ENCODE measurements at places on chromosomes 12 and 14.
A peak's percentile ranks its signal among the peaks of the same experiment; 100 is the strongest.

DNA sequence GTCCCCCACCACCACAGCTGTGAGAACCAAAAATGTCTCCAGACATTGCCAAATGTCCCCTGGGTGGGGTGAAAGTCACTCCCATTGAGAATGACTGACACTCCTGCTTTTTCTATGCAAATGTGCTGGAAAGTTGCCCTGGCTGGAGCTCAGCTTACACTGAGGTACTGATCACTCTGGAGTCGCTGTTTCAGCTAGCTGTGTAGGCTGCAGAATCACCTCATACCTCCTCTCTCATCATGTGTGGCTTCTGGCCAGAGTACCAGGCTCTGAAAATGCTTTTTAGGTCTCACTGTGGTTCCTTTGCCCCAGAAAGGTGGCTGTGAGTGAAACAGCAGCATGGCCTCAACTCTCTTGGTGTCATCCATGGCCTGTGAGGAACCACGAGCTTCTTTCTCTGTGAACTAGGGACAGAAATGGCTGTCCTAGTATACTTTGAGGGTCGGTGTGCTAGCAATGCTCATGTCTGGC is 414.4 kb downstream of the DPF3 start:
- DNase-seq = no peak

- DNase-seq = peak; percentile 37
These were observed 1.6 kb upstream of the CDKN1B start for GRCh38 chr12:12715459-12716150.

GRCh38 chr12:112252184-112252583 is 126.8 kb downstream of the TRAFD1 start:
- no peak for DNase-seq

GRCh38 chr12:113136128-113136989 is 798 bp upstream of the RASAL1 start:
- peak; percentile 51 for DNase-seq

- no peak for DNase-seq
These were observed 104.8 kb downstream of the DUSP6 start for GRCh38 chr12:89247541-89247942.

DNA sequence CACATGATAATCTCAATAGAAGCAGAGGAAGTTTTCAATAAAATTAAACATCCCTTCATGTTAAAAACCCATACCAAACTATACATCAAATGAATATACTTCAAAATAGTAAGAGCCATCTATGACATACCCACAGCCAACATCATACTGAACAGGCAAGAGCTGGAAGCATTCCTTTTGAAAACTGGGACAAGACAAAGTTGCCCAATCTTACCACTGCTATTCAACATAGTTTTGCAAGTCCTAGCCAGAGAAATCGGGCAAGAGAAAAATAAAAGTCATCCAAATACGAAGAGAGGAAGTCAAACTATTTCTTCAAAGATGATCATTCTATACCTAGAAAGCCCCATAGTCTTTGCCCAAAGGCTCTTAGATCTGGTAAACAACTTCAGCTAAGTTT is 454.7 kb upstream of the PRICKLE1 start:
- no peak for DNase-seq

DNA sequence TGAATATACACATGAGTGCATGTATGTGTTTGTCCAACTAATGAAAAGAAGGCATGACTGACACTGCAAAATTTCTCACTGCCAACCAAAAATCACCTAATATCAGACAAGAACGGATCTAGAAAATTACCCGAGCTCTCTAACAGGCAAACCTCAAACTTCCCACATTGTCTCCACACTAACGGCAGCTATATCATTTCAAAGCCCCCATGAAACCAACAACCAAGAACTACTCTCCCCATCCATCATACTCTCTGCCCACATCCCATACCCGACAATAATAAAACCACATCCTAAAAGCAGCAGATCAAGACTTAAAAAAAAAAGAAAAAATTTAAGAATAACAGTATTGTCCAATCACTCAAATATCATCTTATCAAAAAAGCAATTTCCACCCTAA is 227.1 kb downstream of the CEP128 start:
- DNase-seq = no peak

DNA sequence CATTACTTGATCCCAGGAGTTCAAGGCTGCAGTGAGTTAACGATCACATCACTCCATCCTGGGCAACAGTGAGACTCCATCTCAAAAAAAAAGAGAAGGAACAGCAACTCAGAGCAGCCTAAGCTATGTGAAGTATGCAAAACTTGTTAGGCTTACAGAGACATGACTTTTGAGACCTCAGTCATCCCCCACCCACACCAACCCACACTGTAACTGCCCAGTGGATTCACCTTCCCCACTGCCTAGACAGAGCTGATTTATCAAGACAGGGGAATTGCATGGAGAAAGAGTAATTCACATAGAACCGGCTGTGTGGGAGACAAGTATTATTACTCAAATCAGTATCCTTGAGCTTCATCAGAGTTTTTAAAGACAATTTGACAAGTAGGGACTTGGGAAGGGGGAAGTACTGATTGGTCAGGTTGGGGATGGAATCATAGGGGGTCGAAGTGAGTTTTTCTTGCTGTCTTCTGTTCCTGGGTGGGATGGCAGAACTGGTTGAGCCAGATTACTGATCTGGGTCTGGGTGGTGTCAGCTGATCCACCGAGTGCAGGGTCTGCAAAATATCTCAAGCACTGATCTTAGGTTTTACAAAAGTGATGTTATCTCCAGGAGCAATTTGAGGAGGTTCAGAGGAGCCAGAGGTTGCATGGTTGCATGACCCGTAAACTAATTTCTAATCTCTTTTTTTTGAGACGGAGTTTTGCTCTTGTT is 6.2 kb upstream of the WDR89 start:
- no peak for DNase-seq

GRCh38 chr14:70171726-70172125 is 17.0 kb downstream of the SLC8A3 start:
- no peak for DNase-seq

- DNase-seq = no peak
These were observed 234.9 kb downstream of the SNAPC1 start for GRCh38 chr14:61997161-61997560.

DNA sequence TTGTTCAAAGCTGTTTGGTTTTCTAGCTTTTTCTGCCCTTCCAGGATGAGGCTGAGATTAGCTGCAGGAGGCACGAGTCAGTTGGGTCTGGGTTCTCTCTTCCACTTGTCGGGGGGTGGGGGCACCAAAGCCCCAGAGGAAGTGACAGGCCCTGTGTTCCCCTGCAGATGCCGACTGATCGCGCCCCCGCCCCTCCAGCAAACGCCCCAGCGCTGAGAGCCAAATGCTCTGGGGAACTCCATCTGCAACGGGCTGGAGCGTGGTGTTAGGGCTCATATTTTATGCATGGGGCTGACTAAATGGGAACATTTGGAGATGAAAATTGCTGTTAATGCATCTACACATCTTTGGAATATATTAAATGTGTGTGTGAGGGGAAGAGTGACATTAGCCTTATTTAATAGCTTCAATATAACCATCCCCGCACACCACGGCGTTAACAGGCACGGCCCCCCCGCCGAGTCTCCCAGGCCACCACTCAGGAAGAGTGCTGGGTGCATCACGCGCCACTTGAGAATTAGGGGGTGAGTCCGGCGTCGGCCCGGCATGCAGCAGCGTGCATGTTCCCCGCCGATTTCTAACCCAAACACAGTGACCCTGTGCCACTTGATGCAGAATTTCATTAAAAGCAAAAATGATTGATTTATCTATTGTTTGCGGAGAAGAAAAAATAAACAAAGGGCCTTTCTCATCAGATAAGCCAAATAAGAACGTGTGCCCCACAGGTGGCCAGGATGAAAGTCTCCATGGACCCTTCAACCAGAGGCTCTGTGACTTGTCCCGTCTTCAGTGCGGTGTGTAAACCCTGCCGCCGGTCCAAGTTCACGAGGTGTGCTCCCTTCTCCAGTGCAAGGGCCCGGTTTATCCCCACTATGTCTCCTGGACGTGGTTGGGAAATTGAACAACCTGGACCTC is 165.0 kb upstream of the RTL1 start:
- no peak for DNase-seq

DNA sequence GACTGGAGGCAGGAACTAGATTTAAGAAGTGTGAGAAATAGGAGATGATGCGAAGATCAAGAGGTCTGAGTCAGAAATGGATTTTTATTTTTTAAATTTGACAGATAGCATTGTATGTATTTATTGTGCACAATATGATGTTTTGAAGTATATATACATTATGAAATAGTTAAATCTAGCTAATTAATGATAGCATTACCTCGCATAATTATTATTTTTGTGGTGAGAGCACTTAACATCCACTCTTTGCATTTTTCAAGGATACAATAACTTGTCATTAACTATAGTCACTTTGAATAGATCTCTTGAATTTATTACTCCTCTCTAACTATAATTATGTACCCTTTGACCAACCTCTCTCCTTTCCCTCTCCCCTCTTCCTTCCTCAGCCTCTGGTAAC is 3.7 kb downstream of the SMOC1 start:
- DNase-seq = no peak

All from central memory CD4-positive, alpha-beta T cell (primary cell).